ENCODE measurements at places on chromosomes 7 and 10.
A peak's percentile ranks its signal among the peaks of the same experiment; 100 is the strongest.

GRCh38 chr7:20032741-20033140 is 184.4 kb downstream of the MACC1 start:
- no peak for DNase-seq

- DNase-seq = no peak
Observed at GRCh38 chr7:25012254-25012653, 32.3 kb upstream of the OSBPL3 start.

GRCh38 chr7:51261950-51262795 is 54.4 kb downstream of the COBL start:
- peak; percentile 29 for DNase-seq

- DNase-seq = no peak
Observed at GRCh38 chr10:48536916-48537890, 67.7 kb downstream of the ARHGAP22 start.

- no peak for DNase-seq
Observed at GRCh38 chr7:43117095-43117494, 4.6 kb downstream of the HECW1 start.

DNA sequence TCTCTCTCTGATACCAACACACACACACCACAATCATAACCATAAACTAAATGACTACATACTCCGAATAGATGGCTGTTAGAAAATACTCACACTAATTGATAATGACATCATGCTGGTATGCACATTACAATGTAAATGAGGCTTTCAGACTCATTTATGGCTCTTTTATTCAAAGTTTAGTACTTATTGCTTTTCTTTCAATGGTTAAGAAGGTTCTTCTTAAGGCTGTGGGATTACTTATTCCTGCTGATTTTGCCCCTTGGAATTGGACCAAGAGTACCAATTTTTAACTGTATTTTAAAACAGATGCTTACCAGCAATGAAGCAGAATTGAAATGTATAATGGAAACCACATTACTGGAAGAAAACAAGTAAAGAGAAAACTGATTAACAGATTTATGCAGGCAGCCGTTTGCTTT is 20.6 kb upstream of the CABCOCO1 start:
- DNase-seq = no peak

DNA sequence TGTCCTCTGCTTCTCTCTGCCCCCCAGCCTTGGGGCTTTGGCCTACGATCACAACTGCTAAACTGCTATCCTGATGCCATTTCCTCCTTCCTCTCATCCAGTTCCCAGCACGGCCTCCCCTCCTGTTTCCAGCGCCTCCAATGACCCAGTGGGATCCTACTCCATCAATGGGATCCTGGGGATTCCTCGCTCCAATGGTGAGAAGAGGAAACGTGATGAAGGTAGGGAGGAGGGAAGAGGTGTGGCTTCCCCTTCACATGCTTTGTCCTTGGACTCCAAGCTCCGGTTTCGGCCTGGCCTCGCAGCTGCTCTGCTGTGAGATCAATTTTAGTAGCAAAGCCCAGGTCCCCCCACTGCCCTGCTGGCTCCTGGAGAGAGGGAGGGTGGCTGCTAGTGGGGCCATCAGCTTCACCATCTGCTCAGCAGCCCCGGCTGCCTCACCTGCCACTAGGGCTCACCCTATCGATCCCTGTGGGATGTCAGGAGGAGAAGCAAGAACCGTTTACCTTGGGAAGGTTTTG is 35.8 kb downstream of the PAX2 start:
- DNase-seq = no peak

DNA sequence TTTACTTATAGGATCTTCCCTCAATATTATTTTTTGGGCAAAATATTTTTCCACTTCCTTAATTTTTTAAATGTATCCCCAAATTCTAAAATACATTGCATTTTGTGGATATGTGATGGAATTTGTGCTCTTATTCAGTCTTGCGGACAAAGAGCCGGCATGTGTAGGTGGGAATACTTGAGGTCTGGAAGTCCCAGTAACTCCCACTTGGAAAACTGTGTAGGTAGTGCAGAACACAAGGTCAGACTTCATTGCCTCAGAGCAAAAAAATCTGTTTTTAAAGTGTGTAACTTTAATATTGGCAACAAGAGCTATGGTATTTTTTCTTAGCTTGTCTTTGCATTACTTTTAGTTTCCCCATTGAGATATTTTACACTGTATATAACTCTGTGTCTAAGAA is 68.5 kb upstream of the SEMA3A start:
- DNase-seq = no peak

DNA sequence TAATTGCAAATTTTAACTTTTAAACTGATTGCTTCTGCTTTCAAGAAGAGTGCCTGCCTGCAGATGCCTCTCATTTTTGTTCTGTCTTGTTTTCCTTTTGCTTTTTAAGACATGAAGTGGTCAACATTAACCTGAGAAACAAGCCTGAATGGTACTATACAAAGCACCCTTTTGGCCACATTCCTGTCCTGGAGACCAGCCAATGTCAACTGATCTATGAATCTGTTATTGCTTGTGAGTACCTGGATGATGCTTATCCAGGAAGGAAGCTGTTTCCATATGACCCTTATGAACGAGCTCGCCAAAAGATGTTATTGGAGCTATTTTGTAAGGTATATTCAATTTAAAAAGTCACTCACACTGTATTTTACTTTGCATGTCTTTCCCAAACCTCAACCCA is 8.8 kb downstream of the GSTO2 start:
- DNase-seq = peak; percentile 73

DNA sequence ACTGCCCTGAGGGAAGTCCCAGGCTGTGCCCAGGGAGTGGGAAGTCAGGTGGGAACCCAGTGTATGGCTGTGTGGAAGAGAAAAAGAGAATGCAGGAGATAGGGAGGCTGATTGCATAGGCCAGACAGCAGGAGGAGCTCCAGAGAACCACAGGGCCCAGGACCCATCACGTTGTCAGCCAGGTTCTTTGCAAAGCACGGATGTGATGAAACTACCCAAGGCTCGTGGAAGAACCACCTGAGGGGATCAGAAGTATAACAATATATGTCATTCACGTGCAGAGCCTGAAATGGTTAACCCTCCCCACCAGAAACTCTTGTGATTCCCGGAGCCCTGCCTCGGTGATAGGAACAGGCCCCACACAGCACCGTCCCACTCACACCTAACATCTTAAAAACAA is 83.6 kb downstream of the LARP4B start:
- no peak for DNase-seq

DNA sequence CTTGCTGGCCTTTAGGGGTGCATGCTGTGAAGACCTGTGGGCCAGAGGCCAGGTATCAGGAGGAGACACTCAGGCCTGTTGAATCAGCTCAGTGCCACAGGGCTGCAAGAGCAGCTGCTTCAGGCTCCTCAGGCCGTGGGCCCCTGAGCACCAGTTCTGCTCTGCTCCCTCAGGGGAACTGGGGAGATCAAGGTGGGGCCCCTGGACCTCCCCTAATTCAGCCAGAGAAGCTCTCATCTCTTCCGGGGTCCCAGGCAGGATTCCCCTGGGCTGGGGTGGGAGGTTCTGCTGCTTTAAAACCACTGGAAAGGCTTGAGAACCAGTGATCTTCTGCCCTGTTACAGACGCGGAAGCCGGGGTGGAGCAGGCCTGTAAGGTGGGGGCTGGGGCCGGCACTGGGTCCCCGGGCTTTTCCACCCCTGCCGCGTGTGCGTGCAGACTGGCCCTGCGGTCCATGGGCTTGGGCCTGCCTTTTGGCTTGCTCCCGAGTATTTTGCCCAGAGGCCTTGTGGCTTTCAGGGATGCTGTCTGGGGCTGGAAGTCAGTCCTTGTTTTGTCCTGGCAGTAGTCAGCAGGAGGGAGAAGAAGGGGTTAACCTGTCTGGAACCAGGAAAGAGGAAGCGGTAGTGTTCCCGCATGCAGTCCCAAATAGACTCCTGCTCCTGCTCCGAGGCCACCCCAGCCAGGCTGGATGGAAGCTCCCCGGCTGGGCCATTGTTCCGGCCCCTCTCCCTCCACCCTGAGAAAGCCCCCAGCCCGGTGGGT is 74.3 kb downstream of the LHPP start:
- DNase-seq = no peak

DNA sequence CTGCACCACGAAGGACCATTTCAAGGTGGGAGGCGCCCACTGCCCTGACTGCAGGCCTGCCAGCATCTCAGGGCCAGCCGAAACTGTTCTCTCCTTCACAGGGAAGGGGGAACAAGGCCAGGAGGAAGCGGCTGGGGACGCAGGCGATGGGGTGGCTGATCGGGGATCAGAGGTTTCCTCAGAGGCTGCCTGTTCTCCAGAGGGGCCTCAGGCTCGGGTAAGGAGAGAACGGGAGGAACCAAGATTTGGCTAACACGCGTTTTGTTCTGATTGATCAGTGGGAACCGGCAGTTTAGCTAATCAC is 87.9 kb downstream of the DIP2C start:
- DNase-seq = no peak

- no peak for DNase-seq
Observed at GRCh38 chr10:80407812-80408241, 524 bp upstream of the PRXL2A start.

DNA sequence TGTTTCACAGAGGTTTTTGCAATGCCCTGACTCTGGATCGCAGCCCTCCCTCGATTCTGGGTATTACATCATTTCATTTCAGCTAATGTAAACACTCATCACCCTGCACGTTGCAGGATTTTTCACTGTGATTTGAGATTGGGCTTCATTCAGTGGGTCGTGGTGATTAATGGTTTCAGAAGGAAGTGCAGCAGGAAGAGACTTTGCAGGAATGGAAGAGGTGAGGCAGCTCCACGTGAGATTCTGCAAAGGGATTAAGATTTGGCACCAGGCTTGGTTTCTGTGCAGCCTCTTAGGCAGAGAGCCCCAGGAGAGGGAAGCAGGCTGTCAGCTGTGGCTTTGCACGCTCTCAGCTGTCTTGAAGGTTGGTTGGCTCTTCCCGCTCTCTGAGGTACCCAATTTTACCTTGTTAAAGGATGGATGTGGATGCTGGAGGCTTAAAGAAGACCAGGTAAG is 95.2 kb downstream of the PLCE1 start:
- DNase-seq = no peak

GRCh38 chr10:11242443-11243387 is 225.0 kb downstream of the CELF2 start:
- peak; percentile 22 for DNase-seq

DNA sequence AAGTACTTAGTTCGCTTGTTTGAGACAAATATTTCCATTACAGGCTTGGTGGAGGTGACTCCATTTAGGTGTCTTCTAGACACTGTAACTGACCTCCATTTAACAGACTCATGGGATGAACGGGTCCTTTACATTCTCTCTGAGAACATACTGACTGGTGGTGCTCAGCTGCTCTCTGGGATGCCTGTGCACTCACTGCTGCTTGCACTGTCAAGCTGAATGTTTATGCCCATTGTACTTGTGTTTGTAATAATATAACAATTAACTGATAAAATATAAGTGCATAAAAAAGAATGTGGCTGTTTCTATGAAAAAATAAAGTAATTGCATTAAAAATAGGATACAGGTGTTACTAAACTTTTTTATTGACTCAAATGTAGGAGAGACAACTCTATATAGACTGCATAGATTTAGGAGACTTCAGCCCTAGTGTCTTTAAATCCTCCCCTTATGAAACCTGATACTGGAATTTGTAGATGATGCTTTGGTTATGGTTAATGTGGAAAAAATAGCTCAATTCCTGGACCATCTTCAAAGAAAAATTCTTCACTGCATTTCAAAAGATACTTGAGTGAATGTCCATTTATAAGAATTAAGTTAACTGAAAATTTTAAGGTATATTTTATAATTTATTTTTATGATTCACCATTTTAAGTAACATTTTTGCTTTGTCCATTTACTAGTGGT is 85.4 kb downstream of the CDK14 start:
- DNase-seq = no peak

DNA sequence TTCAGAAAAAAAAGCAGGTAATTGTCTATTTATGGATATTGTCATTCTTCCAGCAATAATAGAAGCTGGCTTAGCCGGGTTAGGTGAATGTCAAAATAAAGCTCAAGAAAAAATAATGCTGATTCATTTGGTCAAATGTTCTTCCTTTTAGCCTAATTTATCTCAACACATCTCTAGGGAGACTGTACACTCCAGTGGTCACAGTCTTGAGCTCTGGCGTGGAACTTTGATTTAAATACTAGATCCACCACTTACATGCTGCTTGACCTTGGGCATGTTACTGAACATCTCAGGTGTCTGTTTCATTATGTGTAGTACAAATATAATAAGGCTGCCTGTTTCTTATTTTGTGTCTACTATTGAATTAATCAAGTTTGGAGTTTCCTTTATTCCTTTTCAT is 22.0 kb downstream of the PRTFDC1 start:
- DNase-seq = no peak

GRCh38 chr7:101066141-101066832 is 19.0 kb upstream of the TRIM56 start:
- DNase-seq = no peak

- DNase-seq = no peak
Observed at GRCh38 chr7:87111877-87112276, 40.4 kb upstream of the DMTF1 start.

Data from NCI-H1092 (cell line).